SK-N-MC (cell line): ENCODE measurements at places on chromosomes 4 and X.
A peak's percentile ranks its signal among the peaks of the same experiment; 100 is the strongest.

DNA sequence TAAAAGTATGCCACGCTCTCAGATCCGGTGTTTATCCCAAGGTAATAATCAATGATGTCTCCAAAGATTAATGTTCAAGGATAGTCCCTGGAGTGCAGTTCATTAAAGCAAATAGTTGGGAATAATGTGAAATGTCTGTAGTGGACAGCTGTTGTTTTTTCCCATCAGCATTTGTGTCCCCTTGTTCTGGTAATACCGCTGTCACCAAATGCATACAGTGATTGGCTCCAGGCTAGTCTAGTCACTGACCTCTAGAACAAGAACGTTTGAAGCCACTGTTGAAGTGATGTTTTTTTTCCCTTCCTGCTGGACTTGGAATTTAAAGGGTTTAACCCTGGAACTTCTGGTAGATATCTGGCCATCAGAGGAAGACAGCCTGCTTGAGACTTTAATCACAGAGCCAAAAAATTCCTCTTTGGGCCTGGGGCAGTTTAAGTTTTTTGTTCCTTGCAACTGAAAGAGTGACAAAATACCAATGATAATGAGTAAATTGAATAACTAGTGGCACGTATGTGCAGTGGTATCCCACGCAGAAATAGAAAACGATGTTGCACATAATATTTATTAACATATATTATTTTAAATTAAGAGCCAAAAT lies 30.6 kb downstream of the HSD17B11 start:
- DNase-seq: no peak

- peak; percentile 10 for DNase-seq
Observed at GRCh38 chrX:68732906-68733493, 85.5 kb downstream of the STARD8 start.

- DNase-seq: no peak
Observed at GRCh38 chrX:12052109-12052508, 86.2 kb upstream of the FRMPD4 start.

DNA sequence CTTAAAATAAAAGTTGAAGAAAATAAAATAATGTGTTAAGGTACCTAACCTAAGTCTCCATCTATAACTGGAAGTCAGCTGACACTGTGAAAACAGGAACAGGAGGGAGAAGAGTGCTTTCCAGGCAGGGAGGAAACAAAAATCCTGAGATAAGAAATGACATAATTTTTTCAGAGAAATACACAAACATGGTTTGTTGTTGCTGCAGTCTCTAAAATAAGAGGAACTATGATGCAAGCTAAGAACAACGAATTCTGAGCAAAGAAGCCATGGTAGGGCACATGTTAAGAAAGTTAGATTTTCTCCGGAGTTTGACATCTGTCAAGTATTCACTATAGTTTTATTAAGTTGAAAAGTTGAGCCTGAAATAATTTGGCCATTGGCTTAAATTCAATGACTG lies 26.9 kb downstream of the PAPSS1 start:
- DNase-seq: no peak

- DNase-seq: no peak
Observed at GRCh38 chr4:162853788-162854187, 312.9 kb downstream of the NAF1 start.

DNA sequence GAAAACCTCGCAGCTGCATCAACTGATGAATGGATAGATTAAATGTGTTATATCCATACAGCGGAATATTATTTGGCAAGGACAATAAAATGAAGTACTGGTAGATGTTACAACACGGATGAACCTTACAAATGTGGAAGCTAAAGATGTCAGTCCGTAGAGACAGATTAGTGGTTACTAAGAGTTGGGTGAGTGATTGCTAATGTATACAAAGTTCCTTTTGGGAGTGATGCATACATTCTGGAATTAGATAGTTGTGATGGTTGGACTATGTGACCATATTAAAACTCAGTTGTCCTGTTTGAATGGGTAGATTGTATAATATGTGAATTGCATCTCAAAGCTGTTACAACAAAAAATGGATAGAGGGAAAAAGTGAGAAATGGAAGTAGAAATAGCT lies 2.8 kb downstream of the FIP1L1 start:
- DNase-seq: no peak

- no peak for DNase-seq
Observed at GRCh38 chr4:129335276-129335675, 239.3 kb downstream of the C4orf33 start.

DNA sequence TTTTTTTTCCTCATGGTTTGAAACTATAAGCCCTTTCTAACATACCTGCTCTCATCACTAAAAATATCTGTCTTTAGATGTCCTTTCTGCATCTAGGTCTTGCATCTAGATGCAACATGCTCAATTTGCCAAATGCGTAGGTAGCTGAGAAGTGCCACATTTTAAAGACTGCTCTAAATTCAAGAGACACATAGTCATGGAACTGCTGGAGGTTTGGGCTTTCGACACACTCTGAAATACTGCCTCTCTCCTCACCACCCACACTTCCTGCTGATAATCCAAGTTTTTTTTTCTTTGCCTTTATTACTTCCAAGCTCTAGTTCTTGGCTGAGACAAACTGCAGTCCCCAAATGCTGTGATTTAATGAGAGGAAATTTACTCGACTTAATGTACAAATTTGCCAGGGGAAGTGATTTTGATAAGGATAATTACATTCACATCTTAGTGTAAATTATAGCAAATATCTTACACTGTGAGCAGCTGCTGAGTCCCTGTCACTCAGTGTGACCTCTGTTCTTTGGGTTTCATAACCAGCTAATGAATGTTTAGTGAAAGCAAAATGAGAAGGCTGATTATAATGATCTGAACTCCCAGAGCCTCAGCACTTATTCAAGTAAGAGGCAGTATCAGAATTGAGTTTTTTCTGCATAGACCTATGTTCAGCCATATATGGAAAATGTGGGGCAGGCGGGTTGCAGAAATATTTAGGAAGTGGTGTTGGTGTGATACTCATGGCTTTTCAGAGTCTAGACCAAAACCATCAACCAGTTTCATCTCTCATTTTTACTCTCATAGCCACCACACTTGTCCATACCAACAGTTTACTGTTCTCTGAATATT lies 31.3 kb downstream of the DRD5 start:
- DNase-seq: no peak

- DNase-seq: peak; percentile 28
Observed at GRCh38 chr4:120977435-120977997, 55.0 kb upstream of the PRDM5 start.

DNA sequence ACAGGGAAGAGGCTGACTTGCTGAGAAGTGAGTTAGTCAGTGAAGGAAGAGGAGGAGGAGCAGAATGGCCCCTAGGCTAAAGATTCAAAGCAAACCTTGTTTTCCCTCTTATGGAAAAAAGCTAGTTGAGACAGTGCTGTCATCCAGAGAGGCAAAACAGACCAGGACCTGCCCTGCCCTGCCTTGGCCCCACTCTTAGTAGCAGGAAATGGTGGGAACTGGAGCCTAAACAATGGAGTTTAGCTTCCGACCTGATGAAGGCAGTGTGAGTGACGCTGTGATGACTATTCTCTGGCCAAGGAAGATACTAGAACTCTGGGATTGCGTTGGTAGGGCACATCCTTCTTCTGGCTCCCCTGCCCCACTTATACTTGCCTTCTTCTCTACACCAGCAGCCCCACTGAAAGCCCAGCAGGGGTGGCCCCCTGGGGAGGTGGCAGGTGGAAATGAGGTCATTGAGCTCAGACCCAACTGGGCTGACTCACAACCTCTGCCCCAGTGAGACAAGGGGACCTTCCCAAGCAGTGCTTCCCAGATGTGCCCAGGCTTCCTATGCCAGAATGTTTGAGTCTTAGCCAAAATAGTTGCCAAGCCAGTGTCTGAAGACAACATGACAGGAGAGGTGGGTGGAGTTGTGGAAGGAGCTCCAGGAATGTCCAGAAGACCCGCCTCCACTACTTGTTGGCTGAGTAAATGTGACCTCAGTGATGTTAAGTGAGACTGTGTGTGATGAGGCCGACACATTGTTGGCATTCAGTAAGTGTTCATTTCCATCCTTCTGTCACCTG lies 38.8 kb downstream of the MSN start:
- DNase-seq: no peak

DNA sequence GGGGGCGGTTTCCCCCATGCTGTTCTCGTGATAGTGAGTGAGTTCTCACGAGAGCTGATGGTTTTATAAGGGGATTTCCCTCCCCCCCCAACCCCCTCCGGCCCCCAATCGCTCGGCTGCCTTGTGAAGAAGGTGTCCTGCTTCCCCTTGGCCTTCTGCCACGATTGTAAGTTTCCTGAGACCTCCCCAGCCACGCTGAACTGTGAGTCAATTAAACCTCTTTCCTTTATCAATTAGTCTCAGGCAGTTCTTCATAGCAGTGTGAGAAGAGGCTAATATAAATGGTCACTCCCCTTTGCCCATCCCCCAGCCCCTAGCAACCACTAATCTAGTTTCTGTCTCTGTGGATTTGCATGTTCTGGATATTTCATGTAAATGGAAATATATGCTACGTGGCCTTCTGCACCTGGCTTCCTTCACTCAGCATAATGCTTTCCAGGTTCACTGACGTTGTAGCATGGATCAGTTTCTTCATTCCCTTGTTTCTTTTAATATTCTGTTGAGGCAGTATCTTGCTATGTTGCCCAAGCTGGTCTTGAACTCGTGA lies 16.4 kb downstream of the GPR143 start:
- DNase-seq: no peak

DNA sequence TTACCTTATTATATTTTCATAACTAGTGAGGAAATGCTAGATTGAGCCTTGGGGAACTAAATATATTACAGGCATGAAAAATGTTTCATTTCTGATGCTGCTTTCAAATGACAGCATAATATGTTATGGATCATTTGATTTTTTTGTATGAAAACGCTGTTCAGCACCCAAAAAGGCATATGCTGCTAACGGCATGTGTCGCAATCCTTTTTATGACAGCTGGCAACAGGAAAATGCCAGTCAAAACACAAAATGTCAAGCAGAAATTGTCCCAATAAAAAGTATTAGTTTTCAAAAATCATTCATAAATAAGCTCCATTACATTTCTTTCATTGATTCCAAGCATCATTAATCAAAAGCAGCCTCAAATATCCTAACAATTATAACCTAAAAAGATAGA lies 1244.5 kb downstream of the PCDH7 start:
- no peak for DNase-seq

DNA sequence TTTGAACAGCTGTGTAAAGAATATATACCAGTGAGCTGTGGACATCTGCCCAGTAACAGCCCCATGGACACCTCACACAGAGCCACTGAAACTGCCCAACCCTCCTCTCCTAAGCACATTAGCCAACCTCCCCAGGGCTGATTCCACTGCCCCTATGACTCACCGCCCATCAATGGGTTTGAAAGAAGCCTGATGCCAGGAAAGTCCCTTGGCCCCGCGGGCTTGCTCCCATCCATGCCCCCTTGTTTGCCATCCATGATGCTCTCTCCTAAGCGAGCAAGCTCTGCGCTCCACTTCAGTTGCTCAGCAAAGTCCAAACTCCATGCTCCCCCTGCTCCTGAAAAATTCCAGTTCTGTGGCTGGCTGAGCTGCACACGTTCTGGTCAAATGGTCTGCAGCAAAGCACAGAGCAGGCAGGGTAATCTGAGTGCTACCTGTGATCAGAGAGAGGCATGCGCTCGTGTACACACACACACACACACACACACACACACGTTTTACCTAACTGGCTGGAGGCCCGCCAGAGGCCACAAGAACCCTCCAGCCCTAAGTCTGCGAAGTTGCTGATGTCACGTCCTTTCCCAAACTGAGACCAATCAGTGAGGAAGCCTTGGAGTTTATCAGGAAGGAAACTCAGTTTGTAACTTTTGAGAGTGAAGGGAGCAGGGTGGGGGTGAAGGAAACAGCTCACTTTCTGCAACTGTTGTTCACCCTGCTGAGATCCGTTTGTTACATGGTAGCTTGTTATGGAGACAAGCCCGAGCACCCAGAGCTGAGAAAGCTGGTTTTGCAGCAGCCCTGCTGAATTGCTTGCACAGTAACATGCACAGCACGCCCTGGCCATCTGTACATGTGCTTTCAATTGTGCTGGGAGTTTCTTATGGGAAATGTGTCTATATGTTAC lies at the start of gene ASB9:
Gene ASB9, minus strand, starts transcription at position 466 of the 904 bp plus-strand sequence. Its CDS starts 209 bp downstream, at position 257.
- no peak for DNase-seq

DNA sequence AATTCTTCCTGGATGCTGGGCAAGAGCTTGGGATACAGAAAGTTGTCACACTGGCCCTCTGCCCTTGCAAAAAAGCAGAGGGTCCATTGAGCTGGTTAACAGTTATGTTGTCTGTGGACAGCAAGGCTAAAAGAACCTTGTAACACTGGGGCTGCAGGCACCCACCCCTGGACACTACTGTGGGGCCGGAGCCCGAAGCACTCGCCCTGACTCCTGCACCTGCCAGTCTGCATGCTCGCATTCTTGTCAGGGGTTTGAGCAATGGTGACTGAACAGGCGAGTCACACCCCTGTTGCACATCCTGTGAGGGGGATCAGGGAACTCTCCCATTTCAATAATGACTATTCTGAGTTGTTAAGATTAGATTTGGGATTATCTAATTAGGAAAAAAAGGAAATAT lies 23.6 kb downstream of the ADH4 start:
- DNase-seq: no peak

- no peak for DNase-seq
Observed at GRCh38 chr4:122762520-122762919, 30.0 kb downstream of the BBS12 start.

DNA sequence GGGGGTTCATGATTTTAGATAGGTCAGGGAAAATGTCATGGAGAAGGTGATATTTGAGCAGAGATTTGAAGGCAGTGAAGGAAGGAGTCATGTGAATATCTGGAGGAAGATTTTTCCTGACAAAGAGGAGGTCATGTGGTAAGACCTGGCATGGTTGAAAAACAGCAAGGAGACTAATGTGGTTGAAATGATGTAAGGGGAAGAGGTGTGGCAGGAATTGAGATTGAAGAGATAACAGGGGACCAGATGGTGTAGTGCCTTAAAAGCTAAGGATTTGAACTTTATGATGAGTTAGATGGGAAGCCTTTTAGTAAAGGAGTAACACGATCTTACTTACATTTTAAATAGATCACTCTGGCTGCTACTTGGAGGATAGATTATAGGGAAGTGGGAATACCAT lies 210.9 kb downstream of the RTL9 start:
- no peak for DNase-seq

- DNase-seq: no peak
Observed at GRCh38 chrX:17869580-17869979, 8.5 kb upstream of the RAI2 start.

- no peak for DNase-seq
Observed at GRCh38 chr4:139314047-139314800, 11.9 kb upstream of the NDUFC1 start.

DNA sequence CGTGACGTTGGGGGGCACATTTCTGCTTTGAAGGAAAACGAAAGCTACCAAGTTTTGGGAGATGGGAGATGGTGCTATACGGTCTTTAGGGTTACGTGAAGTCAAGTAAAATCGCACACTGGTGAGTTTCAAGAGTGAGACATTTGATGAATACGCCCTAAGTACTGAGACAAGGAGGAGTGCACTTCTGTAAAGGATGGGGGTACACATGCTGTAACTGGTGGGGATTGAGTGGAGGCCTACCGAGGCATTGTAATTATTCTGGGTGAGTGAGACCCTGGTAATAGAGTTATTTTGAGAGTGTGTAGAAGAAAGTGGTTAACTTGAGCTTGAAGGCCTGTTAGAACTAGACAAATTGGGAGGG lies 536 bp downstream of the SH3BGRL start:
- no peak for DNase-seq

GRCh38 chr4:84032372-84032771 lies 466.7 kb downstream of the NKX6-1 start:
- no peak for DNase-seq

GRCh38 chrX:39966176-39966575 lies 131.6 kb downstream of the BCOR start:
- DNase-seq: no peak
